ENCODE measurements at places on chromosomes 16 and 17. TPM values are rescaled to one million over a fixed set of nuclear protein-coding genes. Genes with fewer than 3 reads are reported as not detected.

GRCh38 chr16:66523861-66524354, 26.0 kb downstream of the TK2 start:
- H3K27ac ChIP-seq, result no peak overlapping the region
- DNase-seq, result no peak
- no peaks in the 10 kb centered on the region for H3K27me3 ChIP-seq
- no peaks in the 10 kb centered on the region for H3K4me1 ChIP-seq

GRCh38 chr17:16639438-16639837, 14.2 kb downstream of the ZNF624 start:
- peaks cover 7% of the 10 kb centered on the region for H3K36me3 ChIP-seq
- no peak overlapping the region for H3K4me3 ChIP-seq
- no peak overlapping the region for H3K27ac ChIP-seq
- H3K4me1 ChIP-seq, result no peaks in the 10 kb centered on the region
- no peaks in the 10 kb centered on the region for H3K27me3 ChIP-seq

DNA sequence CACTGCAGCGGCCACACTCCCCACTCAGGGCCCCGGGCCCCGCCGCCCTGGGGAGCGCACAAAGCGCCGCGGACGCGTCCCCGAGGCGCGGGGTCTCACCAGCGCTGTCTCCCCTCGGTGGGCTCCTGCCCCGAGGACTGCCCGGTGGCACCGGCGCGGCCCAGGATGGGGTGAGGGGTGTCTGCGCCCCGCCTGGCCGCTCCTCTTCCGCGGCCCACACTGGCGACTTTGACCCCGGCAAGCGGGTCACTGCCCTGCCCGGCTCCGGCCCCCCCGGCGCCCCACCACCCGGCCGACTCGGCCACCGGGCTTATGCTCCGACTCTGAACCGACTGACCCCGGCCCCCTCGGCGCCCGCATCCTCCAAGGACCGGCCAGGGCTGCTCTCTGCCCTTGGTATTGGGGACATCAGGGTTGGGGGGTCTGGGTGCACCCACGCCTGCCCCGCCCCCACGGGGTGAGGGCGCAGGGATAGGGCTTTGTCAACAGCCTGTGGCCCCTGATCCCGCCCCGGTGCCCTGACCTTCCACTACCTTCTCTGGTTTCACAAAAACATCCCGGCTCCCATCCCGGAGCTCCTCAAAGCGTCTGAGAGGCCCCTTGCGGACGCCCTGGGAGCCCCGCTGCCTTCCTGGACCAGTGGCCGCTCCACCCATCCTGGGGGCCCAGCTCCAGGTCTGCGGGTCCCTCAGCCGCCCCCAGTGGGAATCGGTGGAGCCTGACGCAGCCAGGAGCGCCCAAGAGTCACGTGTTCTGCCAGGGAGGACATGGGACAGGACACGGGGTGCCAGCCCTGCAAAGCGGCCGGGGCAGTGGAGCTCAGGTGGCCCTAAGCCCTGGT, 829 bp downstream of the GCGR start:
- no peaks in the 10 kb centered on the region for H3K4me1 ChIP-seq
- no peak overlapping the region for H3K27ac ChIP-seq
- no peak for DNase-seq

The CFAP20 gene
- 81.6 TPM for total RNA-seq

The VAT1L gene
- total RNA-seq, result 0.09 TPM
